ENCODE measurements at places on chromosomes 2 and 18. TPM values are rescaled to one million over a fixed set of nuclear protein-coding genes. Genes with fewer than 3 reads are reported as not detected.
A peak's percentile ranks its signal among the peaks of the same experiment; 100 is the strongest.

- peaks cover 10% of the 10 kb centered on the region for H3K4me1 ChIP-seq
- no peak overlapping the region for H3K27ac ChIP-seq
- no peaks in the 10 kb centered on the region for H3K36me3 ChIP-seq
- no peak overlapping the region for H3K4me3 ChIP-seq
Measured at GRCh38 chr2:62794791-62795190, 89.3 kb downstream of the EHBP1 start.

Gene PSMA8
- total RNA-seq = not detected

Gene ATL2
- 404 TPM for total RNA-seq

- no peak overlapping the region for H3K4me3 ChIP-seq
- H3K27me3 ChIP-seq = no peaks in the 10 kb centered on the region
- peaks cover 3% of the 10 kb centered on the region for H3K4me1 ChIP-seq
- H3K36me3 ChIP-seq = no peaks in the 10 kb centered on the region
- DNase-seq = peak; percentile 47
- H3K27ac ChIP-seq = peak overlapping the region; percentile 64
Measured at GRCh38 chr18:45562567-45563479, 52.5 kb upstream of the SLC14A2 start.

DNA sequence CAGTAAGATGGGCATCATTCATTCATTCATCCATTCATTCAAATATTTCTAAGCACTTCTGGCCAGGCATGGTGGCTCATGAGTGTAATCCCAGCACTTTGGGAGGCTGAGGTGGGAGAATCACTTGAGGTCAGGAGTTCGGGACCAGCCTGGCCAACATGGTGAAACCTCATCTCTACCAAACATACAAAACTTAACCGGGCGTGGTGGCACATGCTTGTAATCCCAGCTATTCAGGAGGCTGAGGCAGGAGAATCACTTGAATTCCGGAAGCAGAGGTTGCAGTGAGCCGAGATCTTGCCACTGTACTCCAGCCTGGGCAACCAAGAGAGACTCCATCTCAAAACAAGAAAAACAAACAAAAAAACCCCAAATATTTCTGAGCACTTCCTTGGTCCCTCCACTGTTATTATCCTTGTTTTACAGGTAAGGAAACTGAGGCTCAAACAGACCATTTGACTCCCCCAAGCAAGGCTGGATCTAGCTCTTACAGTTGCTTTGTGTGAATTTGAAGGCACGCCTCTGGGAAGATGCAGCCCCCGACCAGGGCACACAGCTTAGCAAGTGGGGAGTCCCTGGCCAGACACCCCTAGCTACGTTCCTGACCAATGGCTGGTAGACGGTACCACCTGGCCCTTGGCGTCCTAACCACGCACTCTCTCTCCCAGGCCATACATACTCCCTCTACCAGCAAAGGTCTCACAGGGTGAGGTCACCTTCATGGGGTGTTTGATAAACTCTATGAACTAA, 50.6 kb upstream of the ODC1 start:
- no peak overlapping the region for H3K27ac ChIP-seq
- DNase-seq = no peak
- H3K36me3 ChIP-seq = no peaks in the 10 kb centered on the region
- H3K4me3 ChIP-seq = no peak overlapping the region
- no peaks in the 10 kb centered on the region for H3K4me1 ChIP-seq

DNA sequence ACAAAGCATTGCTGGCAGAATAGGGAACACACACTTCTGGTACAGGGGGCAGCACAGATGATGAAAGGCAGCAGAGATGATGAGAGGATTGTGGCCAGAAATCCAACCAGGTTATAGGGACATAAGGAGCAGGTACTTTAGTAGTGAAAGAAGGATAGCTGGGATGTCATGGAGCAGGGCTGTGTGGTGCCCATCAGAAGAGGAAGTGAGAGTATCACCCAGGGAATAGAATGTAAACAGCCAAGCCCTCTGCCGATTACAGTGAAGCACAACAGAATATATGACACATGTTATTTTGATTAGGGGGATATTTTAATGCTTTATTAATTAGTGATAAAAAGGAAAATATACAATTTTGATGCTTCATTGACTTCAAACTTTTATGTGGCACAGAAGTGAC, 883.4 kb upstream of the CDH2 start:
- DNase-seq = no peak
- no peak overlapping the region for H3K27ac ChIP-seq
- H3K4me3 ChIP-seq = no peak overlapping the region
- no peaks in the 10 kb centered on the region for H3K27me3 ChIP-seq
- H3K36me3 ChIP-seq = no peaks in the 10 kb centered on the region

Gene ALMS1
- total RNA-seq = 21.5 TPM
